NCI-H446 treated with DMSO at 0.1 percent for 48 hours (cell line): ENCODE measurements at places on chromosomes 13 and 19.

DNA sequence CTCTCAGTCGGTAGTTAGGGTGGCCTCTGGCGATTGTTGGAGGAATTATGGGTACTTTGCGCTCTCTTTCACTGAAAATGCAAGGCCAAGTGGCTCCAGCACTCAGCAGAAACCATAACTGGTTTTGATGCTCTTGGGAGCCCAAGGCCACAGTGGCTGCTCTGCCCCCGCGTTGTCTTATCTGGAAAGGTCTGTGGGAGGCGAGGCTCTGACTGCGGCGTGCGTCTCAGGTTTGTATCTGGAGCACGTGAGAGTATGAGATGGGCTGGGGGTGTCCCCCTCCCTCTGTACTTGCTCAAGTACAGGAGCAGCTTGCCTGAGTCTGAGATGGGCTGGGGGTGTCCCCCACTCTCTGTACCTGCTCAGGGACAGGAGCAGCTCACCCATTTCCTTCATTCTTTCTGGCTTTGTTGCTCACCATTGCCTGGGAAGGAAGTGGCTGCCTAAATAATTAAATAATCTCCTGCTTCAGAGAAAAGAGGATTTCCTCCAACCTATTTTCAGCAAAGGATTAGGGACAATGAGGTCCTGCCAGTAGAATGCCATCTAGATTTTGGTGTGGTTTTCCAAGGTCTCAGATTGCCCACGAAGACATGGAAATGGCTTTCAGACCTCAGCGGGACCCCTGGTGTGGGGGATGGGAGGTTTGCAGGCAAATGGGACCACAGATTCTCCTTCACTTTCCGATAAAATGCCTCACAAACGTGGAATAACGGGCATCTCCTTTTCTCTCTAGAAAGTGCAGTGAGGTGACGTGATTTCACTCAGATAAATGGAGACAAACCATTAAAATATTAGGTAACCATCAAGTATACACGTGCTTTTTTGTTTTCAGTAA, 14.7 kb downstream of the ATP11A start:
- no peak for DNase-seq

DNA sequence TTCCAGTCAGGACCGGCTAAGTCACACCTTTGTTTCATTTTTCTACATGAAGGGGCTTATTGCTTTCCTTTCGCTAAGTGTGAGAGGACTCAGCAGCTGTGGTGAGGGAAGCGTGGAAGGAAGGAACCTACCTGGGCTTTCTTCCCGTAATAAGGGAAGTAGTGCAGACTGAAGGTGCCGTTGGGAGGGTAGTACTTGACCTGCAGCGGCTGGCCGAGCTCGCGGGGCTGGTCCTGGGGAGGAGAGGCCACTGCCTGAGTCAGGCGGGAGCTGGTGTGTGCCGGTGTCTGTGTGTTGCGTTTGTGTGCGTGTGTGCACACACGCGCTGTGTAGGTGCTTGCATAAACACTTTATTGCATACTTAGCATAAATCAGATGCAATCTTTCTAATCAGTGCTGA, 7.7 kb downstream of the ATP4B start:
- DNase-seq, result no peak

GRCh38 chr19:45095496-45096413, 2.8 kb downstream of the PPP1R37 start:
- DNase-seq, result no peak

DNA sequence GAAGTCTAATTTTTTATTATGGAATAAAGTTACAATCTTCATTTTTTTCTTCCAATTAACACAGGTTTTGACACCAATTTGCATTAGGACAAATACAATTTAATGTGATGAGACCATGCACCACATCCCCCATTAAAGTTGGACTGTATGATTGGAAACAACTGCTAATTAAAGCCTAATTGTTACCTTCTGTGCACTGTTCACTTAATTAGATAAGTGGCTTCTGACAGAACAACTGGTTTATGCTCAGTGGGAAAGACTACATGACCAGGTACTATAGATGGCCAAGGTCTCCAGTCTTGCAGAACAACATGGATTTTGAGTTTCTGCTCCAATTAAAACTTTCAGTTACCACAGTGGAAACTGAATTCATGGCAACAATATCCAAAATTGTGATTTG, 198.1 kb downstream of the FGF14 start:
- no peak for DNase-seq

GRCh38 chr13:112602189-112602588, 14.2 kb upstream of the TUBGCP3 start:
- DNase-seq, result no peak

GRCh38 chr13:27954406-27954851, 14.7 kb downstream of the CDX2 start:
- no peak for DNase-seq

GRCh38 chr19:35805526-35806102, 7.0 kb downstream of the PRODH2 start:
- no peak for DNase-seq

- no peak for DNase-seq
These were observed 1607.0 kb downstream of the PCDH9 start for GRCh38 chr13:65623148-65623547.

- no peak for DNase-seq
These were observed 32.1 kb upstream of the OR1M1 start for GRCh38 chr19:9054765-9055164.

GRCh38 chr19:55348317-55349034, 6.0 kb downstream of the COX6B2 start:
- no peak for DNase-seq

- DNase-seq, result no peak
These were observed 13.6 kb downstream of the CFD start for GRCh38 chr19:873084-873483.

DNA sequence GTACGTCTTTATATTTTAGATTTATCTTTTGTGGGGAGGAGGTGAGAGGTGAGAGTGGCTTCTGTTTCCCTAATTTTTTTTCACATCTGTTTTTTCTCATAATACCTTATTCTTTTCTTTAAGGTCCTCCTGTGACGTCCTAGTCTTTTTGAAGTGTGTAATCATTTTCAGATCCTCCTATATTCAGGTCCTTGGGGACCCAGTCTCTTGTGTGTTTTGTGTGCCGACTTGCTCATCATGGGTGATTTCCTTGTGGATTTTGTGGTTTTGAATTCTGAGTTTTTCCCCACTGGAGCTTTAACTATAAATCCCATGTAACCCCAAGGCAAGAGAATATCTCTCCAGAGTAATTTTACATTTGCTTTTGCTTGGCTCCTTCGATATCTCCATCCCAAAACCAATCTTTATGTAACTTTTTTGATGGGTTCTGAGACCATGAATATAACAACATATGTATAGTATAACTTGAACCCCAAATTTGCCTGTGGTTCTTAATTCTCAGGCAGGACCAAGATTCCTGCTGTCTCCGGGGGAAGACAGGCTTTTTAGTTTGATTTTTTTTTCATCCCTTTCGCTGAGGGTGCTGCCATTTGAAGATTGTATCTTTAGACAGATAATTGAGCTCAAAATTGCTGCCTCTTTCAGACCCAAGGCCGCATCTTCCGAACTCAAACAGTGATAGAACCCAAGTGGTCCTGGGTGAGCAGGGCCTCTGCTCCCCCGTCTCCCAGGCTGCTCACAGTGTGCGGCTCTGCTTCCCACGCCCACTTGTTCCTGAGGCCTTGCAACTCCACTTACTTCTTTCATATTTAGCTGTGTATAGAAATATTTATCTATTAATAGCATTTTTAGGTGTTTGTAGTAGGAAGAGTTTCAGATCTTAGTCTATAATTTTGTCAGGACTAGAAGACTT, 59.1 kb upstream of the GPR183 start:
- no peak for DNase-seq

GRCh38 chr19:6527893-6528543, 2.8 kb upstream of the TNFSF9 start:
- DNase-seq, result no peak

DNA sequence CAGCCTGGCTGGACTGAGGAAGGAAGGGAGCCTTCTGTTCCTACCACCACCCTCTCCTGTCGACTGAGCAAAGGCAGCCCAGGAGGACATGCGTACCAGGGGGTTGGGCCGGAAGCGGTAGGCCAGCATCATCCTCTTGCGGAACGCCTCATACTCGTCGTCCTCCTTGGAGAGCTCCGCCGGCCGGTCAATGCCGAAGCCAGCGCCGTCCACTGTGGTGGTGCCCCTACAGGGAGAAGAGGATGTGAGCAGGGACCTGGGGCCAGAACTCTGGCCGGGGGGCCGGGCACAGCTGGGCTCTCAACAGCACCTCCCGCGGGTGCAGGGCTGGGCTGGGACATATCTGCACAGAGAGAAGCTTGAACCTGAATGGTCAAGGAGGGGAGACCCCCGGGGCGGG, 3.8 kb upstream of the TM6SF2 start:
- DNase-seq, result no peak

- no peak for DNase-seq
These were observed 47.3 kb downstream of the NFIX start for GRCh38 chr19:13042443-13043130.

DNA sequence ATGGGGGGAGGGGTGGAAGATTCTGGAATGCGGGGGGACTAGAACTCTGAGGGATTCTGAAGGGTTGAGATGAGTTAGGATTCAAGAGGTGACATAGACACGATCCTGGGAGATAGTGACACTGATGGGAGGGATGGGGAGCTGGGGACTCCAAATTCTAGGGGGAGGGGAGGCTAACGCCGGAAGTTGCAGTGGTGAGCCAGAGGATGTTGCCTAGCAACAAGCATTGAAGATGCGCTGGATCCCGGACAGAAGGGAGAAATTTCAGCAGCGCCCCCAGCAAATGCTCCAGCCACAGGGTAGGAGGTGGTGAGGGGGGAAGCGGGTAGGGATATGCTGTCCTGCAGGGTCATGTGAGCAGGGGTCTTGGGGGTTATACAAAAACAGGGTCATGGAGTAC, 6.9 kb upstream of the LTBP4 start:
- no peak for DNase-seq

DNA sequence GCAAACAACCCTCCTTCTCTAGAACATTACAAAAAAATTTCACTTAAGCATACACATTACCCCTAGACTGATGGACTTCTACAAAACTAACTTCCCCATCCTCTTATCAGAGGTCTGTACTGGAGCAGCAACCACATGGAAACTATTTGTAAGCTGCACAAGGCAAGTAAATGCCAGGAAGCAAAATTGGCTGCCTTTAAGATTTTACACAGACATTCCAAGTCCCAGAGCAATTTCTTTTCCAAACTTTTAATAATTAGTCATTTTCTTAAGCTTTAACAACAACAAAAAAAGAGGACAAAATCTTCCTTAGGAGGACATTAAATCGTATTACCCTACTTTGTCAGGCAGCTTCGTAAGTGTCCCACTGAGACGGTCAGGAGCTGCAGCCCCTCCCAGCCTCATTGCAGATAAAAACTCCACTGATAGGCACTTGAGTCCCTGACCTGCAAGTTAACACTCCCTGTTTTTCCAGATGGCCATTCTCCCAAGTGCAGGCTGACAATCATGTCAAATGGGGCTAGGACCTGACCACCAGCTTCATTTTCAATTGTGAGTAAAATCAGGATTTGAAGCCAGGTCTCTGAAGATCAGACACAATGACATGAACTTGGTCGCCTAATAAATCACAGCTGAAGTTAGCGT, 680.1 kb downstream of the DIAPH3 start:
- no peak for DNase-seq

GRCh38 chr13:111620586-111620985, 300.1 kb downstream of the TEX29 start:
- no peak for DNase-seq

DNA sequence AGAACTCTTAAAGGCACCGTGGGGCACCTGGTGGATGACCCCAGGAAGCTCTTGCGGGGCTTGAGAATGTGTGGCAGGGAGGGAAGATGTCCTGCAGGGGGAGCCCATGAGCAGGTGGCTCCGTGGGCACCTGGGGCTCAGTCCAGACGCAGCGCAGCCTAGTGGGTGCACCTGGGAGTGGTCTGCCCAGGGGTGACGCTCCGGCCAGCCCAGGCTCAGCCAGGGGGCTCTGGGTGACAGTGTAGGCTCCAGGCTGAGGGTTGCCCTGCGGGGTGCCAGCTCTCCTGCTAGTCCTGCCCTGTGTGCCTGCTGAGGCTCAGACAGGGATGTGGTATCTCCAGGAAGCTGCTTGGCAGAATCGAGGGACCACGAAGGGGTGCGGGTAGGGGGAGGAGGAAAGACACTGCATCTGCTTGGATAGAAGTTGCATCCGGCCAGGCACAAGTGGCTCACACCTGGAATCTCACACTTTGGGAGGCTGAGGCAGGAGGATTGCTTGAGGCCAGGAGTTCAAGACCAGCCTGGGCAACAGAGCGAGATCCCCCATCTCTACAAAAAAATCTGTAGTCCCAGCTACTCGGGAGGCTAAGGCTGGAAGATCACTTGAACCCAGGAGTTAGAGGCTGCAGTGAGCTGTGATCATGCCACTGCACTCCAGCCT, 15.0 kb upstream of the PGLS start:
- DNase-seq, result no peak

- DNase-seq, result peak; percentile 78
These were observed 20.3 kb downstream of the MAST3 start for GRCh38 chr19:18117692-18118378.

GRCh38 chr19:36113894-36114720, 568 bp downstream of the POLR2I start:
- DNase-seq, result no peak

DNA sequence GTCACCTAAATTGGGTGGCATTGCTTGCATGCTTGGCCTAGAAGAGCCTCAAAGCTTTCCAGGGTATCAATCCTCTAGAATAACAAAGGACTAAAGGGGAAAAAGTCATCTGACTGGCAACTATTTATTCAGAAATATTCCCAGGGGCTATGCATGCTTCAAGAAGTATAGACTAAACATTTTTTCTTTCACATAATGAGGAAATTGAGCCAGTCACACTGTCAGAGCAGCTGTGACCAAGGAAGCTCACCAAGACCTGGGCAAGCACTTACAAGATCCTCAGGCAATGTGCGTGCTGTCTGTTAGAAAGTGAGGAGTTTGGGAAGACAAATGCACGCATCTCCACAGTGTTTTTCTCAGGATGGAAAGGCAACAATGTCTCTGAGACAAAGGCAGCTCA, 747.2 kb downstream of the DIAPH3 start:
- DNase-seq, result no peak

GRCh38 chr19:4391306-4391693, 9.0 kb downstream of the SH3GL1 start:
- no peak for DNase-seq

- DNase-seq, result no peak
These were observed 8.1 kb downstream of the URAD start for GRCh38 chr13:27980280-27980998.

DNA sequence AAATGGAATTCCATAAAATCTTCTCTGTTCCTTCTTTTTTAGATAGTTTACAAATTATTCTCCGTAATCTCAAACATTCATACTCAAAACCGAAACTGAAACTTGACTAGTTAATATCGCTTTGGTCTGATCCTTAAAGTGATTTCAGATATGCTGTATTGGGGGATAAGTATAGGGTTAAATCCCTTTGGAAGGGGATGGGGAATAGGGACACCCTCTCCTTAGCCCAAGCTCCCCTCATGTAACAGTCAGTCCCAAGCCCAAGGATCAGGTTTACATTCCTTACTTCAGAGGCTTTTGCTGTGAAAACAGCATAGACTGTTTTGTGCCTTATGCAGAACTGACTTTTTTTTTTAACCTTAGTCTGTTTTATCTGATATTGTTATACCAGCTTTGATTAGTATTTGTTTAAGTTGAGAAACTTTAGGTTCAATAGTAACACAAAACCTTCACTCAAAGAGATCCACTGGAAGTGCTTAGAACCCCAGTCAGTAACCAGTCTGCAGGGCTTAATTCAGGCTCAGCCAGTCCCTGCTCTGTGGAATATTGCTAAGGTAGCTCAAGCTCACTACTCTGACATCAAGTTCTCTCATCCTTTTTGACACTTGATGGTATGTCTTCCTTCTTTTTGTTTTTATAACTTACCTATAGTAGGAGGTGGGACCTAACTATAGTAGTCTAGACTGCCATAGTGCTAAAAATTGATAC, 10.5 kb downstream of the CDADC1 start:
- no peak for DNase-seq

- DNase-seq, result no peak
These were observed 470.2 kb upstream of the PRR20A start for GRCh38 chr13:56670563-56670962.
